ENCODE measurements at places on chromosomes 7 and 10. TPM values are rescaled to one million over a fixed set of nuclear protein-coding genes. Genes with fewer than 3 reads are reported as not detected.

GRCh38 chr10:77192402-77192801 is 445.2 kb downstream of the KCNMA1 start:
- no peak for DNase-seq

DNA sequence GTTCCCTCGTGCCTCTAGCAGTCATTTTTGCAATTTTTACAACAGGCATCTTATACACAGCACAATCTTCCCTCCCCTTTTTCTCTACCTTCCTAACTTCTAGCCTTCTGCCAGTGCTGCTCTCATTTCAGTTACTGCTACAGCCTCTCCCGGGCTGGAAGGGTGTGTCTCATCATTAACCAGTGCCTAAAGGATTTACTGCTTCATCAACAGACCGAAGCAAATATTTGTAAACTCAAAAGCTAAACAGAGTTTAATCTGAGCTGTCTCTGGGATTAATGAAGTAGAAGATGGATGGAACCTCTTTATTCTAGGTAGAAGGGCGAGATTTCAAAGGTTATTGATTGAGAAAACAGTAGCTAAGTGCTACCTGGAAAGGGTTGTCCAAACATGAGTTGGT is 94.3 kb downstream of the PRPF18 start:
- DNase-seq, result no peak

- DNase-seq, result no peak
These were observed 87.6 kb upstream of the MTPN start for GRCh38 chr7:136064627-136065237.

DNA sequence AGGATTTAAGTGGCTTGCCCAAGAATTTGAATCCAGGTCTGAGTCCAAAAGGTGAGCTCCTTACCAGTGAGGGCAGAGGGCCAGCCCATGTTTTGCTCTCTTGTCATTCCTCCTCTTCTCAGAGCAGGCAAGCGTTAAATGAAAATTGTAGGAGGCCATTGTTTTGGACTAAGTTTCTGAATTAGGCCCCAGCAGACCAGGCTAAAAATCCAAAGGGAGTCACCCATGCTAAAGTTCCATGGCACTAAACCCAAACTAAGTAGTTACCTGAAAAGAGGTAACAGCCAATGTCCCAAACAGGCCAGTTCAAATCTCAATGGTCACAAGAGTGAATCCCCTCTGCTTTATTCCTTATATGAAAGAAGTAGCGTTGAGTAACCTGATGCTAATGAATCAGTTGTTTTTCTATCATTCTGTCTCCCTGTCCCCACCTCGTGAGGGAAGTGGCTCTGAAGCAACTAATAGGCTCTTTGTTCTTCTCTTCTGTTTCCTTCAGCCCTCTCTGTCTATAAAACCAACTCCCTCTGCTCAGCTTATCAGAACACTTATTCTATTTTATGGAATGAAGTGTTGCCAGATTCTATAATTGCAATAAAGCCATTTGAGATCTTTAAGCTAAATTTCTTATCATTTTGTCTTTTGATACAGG is 17.5 kb upstream of the CDH23 start:
- no peak for DNase-seq

DNA sequence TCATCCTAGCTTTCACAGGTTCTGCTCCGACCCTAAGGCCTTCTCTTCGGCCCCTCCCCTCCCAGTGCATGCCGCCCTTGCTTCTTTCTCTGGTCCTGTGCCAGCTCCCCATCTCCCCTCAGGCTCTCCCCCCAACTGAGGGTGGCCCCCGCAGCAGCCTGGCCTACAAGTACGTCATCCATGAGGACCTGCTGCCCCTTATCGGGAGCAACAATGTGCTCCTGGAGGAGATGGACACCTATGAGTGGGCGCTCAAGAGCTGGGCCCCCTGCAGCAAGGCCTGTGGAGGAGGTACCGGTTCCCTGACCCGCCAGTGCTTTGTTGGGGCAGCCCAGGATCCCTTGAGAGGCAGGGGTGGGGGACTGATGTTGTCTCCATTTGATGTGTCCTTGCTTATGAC is 33.8 kb downstream of the TBATA start:
- DNase-seq, result no peak

AGAP5 gene
- 4.9 TPM for total RNA-seq

DNA sequence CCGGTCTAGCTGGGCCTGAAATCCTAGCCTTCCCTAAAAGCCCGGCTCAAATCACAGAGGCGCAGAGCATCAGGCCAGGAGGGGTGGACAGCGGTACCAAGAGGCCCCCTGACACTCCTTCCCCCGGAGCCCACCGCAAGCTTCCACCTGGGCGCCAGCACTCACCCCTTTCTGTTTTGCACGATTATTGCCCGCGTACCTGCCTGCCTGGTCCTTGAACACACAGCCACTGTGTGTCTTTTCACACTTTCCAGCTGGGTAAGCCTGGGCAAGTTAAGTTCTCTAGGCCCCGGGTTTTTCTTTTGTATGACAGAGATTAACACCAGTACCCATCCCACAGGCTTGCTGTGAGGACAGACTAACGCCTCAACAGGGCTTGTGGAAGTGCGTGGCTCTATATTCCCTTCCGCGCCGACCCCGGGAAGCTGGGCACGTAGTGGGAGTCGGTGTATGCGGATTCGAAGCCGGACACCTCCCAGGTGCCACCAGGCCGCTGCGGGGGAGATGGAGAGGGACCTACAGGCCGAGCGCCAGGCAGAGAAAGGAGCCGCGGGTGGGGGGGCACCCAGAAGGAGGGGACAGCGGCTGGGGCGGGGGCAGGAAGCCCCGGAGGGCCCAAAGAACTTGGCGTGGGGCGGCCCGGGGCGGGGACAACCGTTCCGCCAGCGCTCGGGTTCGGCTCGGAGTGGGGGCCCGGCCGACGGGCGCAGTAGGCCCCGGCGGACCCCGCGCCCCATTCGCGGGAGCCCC is 792 bp downstream of the ZNF746 start:
- DNase-seq, result no peak

SPAM1 gene
- total RNA-seq, result not detected

HEPACAM2 gene
- not detected for total RNA-seq

DNA sequence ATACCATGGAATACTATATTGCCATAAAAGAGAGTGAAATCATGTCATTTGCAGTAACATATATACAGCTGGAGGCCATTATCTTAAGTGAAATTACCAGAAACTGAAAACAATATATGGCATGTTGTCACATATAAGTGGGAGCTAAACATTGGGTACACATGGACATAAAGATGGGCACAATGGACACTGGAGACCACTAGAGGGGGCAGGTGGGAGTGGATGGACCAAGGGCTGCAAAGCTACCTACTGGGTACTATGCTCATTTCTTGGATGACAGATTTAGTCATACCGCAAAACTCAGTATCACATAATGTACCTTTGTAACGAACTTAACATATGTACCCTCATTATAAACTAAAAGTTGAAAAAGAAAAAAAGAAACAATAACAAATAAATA is 1167.6 kb downstream of the NXPH1 start:
- DNase-seq, result no peak

CUTC gene
- total RNA-seq, result 13.4 TPM
